ENCODE measurements at places on chromosomes 4 and X.

- DNase-seq = no peak
These were observed 91.9 kb upstream of the BCOR start for GRCh38 chrX:40189637-40190036.

- DNase-seq = no peak
These were observed 14.7 kb downstream of the DHX15 start for GRCh38 chr4:24569662-24570061.

DNA sequence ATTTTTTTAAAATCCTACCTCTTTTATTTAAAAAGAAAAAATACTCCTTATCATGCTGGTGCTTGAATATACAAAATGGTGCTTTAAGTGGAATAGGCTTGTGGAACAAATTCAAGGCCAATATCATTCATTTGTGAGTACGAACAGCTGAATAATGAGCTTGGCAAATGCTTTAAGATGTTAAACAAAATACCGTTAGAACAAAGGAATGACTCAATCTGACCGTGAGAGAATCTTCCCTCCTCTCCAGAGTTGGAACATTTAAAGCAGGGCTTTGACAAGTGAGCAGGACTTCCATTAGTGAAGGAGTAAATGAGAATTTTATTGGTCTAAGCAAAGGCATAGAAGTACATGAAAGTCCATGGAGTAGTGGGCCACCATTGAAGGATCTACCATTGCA is 74.5 kb downstream of the DCLK2 start:
- DNase-seq = no peak

- no peak for DNase-seq
These were observed 1.5 kb upstream of the MAP7D2 start for GRCh38 chrX:20118065-20118824.

DNA sequence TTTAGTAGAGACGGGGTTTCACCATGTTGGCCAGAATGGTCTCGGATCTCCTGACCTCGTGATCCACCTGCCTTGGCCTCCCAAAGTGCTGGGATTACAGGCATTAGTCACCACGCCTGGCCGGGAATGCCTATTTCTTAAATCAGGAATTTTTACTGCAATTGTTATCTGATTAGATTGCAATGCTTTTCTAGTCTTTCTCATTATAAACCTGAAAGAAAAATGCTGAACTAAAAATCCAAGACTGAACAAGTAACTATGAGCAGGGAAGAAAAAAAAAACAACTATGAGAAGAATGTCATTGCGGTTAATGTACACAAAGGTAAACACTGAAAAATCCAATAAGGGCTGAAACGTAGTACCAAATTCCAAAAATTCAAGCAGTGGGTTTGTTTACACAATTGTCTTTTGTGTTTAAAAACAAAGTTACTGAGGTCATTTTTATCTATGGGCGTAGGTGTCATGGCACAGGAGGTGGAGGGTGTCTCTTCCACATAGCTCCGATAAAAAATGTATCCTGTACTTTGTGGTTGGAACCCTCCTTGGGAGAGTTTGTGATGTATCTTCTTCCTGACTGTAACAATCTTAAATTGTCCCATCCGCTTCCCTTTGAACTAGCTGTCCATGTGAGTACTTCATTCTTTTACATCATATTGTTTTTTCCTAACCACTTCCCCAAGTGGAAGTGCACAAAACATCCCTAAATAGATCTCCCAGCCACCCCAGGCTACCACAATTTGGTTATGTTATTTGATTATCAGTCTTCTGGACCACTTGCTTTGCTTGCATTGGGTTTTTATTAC is 11.1 kb upstream of the TMEM156 start:
- DNase-seq = no peak

DNA sequence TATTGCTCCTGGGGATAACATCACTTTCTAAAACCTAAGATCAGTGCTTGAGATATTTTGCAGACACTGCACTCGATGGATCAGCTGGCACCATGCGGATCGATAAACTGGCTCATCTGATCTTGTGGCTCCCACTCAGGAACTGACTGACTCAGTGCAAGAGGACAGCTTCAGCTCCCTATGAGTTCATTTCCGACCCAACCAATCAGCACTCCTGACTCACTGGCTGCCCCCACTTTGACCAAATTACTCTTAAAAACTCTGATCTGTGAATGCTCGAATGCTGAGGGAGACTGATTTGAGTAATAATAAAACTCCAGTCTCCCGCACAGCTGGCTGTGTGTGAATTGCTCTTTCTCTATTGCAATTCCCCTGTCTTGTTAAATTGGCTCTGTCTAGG is 110.1 kb downstream of the ANAPC4 start:
- no peak for DNase-seq

DNA sequence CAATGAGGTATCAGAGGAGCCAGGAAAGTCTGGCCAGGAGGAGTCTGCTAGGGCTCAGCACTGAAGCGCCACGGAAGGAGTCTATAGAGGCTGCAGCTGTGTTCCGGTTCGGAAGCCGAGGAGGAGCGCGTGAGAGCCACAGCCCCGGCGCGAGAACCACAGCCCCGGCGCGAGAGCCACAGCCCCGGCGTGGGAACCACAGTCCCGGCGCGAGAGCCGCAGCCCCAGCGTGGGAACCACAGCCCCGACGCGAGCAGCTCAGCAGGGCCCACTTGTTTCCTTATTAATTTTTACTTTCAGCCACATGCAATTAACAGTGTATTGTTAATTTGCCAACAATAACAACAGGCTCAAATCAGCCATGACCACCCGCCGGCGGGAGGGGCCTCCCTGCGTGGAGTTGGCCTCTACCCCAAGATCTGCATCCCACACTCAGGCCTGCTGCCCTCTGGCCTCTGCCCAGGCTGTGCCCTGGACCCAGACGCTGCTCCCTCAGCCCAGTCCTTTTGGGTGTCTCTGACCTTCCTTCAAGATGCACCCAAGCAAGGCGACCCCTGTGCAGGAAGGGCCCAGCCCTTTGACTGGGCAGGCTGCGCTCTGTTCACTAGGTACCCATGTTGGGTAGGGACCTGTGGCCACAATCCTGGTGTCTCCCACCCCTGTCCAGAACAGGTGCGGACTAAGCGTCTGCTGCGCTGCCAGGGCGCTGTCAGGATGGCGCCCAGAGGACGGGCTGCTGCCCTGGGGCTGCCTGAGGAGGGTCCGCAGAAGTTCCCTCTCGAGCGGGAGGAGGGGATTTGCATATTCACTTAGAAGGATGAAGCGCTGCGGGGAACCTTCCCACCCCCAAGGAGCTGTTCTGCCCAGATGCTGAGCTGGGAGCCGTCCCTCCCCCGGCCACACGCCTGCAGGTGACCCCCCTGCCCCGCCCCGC is 113.8 kb downstream of the ADRA2C start:
- no peak for DNase-seq

- no peak for DNase-seq
These were observed 53.1 kb downstream of the USP46 start for GRCh38 chr4:52606040-52606439.

- no peak for DNase-seq
These were observed 100.0 kb upstream of the EOLA2 start for GRCh38 chrX:150038315-150038714.

GRCh38 chr4:99816545-99817308 is at the start of gene DAPP1:
Gene DAPP1 (plus strand): TSS chr4:99816827. CDS start chr4:99816914, 87 bp downstream.
- DNase-seq = no peak

DNA sequence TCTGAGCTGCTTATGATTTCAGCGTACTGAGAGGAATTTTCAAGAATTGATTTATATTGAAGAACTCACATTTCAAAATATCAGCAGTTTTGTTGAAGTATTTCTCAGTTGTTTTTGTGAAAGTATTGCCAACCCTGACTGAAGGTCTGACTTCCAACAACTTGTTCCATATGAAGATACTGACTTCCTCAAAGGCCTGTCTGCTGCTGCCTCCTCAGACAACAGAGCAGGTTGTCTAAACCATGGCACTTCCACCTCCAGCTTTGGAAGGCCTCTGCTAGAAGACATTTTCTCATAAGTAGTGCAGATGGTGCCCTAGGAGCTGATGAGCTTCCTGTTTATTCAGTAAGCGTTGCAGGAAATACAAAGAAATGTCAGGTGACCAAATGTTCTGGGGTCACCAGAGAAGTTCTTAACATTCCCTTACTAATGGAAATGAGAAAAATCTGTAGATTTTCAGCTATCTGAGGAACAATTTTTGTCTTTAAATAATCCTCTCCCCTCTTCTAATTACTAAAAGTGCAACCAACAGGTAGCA is 28.8 kb downstream of the FGF2 start:
- no peak for DNase-seq

DNA sequence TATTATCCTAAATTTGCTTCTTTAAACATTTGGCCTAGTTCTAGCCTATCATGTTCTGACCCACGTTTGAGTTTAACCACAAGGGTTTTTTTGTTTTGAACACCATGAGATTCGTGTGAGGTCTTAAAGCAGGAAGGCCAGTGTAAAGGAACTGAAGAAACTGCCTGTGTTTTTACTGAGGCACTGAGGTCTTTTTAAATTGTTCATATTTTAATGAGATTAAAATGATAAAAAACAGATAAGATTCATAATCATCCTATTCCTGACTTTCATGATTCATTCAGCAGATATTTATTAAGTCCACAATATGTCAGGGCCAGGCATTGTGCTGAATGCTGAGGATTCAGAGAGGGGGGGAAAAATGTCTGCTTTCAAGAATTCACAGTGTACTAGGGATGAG is 3.2 kb downstream of the RPS6KA3 start:
- DNase-seq = no peak

DNA sequence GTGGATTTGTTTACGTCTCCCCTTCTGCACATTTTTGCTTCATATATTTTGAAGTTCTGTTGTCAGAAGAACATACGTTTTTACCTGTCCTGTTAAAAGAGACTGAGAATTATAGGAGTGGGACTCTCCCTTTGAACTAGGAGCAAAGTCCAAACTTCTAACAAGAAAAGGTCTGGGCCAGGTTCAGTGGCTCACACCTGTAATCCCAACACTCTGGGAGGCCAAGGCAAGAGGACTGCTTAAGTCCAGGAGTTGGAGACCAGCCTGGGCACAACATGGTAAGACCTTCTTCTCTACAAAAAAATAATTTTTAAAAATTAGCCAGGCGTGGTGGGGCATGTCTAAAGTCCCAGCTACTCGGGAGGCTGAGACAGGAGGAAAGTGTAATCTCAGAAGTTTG is 15.8 kb downstream of the LIN54 start:
- no peak for DNase-seq

GRCh38 chr4:162506253-162506652 is 342.5 kb upstream of the FSTL5 start:
- DNase-seq = no peak

- DNase-seq = no peak
These were observed 296.9 kb downstream of the INPP4B start for GRCh38 chr4:142549248-142549647.

- DNase-seq = no peak
These were observed 27.2 kb upstream of the GPRIN3 start for GRCh38 chr4:89334830-89335229.

DNA sequence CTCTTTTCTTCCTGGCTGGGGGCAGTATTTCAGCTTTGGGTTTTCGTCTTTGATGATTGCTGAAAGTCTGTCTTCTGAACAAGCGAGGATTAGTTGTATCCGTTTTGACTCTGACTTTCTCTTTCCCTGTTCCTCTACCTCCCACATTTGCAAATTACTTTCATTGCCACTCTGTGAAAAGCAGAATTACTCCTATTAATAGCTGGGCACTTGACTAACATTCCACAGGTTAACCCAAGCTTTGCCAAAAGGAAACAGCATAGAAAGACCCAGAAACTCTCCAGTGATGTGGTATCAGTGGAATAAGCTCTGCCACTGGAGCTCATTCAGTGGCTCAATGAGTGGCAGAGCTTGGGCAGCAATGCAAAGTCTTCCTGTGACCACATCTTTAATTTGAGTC is 238.9 kb downstream of the PALLD start:
- no peak for DNase-seq

DNA sequence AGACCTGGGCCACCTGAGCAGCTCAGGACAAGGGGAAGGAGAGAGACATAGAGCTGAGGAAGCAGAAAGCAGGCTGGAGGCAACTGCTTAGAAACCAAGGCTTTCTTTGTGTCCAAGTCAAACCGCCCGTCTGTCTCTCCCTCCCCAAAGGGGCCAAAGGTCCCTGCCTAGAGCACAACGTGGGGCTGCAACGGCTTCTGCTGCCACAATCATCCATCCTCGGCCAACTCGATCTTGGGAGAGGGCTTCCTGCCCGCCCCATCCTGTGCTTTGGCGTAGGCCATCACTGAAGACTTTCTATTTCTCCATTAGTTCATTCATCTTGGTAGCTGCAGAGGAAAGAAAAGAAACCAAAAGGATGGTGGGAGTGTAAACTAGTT is 1.7 kb upstream of the TREX2 start:
- no peak for DNase-seq

DNA sequence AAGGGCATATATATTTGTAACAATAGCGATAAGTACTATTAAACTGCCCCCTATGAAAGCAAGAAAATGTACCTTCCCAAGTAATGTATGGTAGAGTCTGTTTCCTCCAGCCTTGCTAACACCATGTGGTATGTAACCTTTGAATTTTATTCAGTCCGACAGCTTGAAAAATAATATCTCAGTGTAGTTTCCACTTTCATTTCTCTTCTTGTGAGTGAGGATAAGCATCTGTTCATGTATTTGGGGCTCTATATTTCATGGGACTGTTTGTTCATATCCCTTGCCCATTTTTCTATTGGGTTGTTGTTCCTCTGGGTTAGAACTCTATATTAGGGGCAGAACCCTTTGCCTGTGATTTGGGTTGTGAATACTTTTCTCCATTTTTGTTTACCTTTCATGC is 58.3 kb downstream of the USP38 start:
- no peak for DNase-seq

GRCh38 chrX:37454537-37455285 is 105.5 kb downstream of the PRRG1 start:
- no peak for DNase-seq

DNA sequence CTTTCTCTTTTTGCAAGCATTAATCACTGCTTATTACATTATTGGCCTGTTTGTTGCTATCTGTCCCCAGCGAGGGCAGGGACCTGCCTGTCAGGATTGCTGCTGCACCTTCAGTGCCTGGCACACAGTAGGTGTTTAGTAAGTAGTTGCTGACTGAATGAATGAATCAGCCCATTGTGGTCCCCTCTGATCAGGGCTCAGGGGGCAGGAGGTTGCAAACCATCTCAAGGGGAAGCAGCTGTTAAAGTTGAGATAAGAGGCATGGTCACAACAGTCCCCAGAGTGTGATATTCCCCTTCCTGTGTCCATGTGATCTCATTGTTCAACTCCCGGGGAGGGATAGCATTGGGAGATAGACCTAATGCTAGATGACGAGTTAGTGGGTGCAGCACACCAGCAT is 85.4 kb downstream of the WFS1 start:
- DNase-seq = no peak

- DNase-seq = no peak
These were observed 573.7 kb downstream of the GBA3 start for GRCh38 chr4:23266401-23266800.

Data from NCI-H774 (cell line).